ENCODE measurements at places on chromosomes 1 and 21.

DNA sequence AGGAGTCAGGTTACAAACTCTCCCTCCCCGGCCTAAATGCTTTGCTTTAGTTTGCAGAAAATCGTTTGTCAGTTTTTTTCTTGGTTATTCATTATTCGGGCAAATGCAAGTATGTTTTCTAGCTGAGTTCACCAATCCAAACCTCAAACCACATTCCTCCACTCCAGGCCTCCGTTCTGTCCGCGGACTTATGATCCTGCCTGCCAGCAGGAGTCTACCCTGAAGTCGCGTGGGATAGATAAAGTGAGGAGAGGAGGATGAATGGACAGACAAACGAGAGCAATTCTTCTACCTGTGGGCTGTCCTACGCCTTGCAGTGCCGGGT lies 1.3 kb downstream of the ADAMTS1 start:
- no peak for DNase-seq

GRCh38 chr1:201742476-201742875 lies 86.5 kb upstream of the IPO9 start:
- no peak for DNase-seq

DNA sequence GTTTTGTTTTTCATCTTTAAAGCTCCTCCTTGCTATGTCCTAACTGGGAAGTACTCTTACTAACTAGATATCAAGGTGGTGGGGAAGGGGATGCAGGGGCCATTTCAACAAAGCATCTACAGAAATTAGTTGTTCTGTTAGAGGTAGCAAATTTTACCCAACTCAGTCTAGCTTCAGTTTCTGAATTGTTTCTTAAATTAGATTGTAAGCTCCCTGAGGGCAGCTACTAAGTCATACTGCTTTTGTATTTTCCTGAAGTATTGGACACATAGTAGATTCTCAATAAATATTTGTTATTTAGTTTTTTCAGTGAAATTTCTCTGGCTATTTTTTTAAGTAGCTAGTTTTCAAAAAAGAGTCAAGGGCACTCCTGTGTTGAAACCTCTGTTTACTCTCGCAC lies 1.8 kb downstream of the UBAP2L start:
- DNase-seq = no peak

GRCh38 chr1:25765136-25765922 lies 34.7 kb upstream of the SELENON start:
- no peak for DNase-seq

DNA sequence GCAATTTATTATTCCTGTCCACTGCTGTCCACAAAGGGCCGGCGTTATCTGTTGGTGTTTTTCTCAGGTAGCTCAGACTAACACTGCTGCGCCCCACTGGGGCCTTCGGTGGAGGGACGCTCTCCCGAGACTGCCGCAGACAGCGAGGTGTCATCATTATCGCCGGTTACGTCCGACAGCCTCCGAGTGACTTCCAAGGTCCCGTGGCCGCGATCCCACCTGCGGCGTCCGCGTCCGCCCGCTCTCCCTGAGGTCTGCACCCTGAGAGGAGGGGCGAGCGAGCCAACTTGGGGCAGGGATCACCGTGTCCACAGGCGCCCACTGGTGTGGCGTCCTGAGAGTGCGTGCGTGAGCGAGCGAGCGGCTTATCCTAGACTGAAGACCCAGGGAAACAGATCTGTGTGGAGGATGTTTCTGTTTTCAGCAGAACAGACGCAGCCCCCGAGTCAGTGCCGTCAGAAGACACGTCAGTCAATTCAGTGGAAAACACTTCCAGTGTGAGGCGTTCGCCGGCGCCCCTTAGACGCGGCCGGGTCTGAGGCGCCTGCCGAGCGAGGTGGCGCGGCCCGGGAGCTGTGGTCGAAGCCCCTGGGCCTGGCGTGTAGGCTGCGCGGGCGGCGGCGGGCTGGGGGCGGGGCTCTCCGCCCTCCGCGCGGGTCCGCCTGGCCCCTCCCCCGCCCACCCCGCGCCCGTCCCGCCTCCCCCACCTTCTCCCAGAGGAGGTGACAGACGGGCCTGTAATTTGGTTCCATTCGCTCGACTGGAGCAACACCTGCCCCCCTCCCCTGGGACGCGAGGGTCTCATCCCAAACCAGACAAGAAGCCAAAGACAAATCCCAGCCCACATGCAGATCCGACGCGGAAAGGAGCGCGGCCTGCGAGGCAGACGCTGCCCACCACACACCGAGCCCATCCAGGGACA lies 12.6 kb downstream of the NHLH2 start:
- DNase-seq = no peak

DNA sequence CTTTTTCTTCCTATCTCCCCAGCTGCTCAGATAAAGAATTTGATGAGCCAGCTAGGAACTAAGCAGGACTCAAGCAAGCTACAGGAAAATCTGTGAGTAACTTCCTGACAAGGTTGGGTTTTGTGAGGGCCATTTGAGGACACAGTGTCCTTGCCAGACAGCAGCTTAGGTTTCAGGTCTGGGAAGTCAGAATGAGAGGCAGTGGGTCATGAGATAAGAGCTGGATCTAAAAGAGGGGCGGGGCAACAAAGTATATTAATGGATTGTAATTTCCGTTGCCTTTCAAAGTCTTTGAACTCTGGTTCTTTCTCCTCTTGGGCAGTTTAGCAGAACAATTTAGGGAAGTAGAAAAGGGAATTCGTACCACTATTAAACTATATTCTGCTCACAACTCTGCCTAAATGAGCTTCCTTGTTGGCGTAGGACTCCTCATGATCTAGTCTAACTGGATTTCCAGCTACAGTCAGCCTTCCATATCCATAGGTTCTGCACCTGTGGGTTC lies 16.6 kb downstream of the STX12 start:
- DNase-seq = no peak
